ENCODE measurements at places on chromosomes 3 and 15.

DNA sequence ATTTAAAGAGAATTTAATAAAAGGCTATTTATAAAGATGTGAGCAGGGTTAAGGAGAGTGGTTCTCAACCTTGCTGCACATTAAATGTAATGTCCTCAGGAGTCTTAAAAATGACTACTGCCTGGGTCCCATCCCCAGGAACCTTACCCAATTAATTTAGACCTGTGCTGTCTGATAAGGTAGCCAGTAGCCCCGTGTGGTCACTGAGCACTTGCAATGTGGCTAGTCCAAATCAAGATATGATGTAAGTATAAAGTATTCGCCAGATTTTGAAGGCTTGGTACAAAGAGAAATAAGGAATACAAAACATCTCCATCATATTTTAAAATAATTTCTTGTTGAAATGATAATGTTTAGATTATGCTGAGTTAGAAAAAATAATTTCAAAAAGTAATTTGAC, 343.3 kb upstream of the PPP2R3A start:
- no peak for DNase-seq

- no peak for DNase-seq
These were observed 87.5 kb downstream of the LRRFIP2 start for GRCh38 chr3:37086918-37087317.

GRCh38 chr15:68681836-68682235, 103.0 kb downstream of the CORO2B start:
- DNase-seq: no peak

DNA sequence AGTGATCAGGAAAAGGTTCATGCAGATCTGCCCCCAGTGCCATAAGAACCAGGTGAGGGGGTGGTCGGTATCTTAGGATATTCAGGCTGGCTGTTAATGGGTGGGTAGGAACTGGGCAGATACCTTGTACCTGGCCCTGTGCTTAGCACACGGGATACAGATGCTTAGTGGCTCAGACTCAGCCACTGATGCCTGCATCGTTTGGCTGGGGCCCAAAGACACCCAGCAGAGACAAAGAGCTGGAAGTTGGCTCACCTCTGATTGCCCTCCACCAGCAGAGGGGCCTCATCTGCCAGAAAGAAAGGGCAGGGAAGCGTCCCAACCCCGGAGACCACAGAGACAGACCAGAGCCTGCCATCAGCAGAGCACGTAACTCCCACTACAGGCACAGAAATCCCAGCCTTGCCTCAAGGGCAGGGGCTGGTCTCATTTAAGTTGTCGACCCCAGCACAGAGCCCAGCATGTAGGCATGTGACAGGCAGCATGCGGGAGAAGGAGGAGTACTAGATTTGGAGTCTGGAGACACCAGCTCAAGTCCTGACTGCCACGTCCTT, 64.1 kb upstream of the SLC6A1 start:
- no peak for DNase-seq

GRCh38 chr15:90178468-90179435, 22.4 kb upstream of the SEMA4B start:
- DNase-seq: no peak

DNA sequence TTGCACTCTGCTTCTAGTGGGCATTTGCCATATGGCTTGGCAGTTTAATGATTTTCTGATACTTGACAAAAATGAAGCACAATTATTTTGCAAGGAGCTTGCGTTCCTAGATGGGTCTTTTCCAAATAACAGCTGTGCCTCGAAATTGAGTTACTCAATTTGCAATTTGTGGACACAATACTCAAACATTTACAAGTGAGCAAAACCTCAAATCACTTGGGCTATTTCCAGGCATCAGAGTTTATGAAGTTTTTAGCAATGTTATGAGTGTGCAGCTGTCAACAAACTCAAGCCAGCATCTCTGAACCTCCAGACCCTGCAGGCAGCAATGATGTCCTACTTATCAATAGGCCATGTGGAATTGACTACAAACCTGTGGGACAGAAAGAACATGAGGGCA, 41.3 kb downstream of the NMNAT3 start:
- DNase-seq: no peak

GRCh38 chr15:77569729-77570125, 63.0 kb downstream of the LINGO1 start:
- DNase-seq: no peak

- DNase-seq: no peak
These were observed 97.8 kb upstream of the IGSF10 start for GRCh38 chr3:151558661-151559060.

- peak; percentile 50 for DNase-seq
These were observed 116.0 kb downstream of the XXYLT1 start for GRCh38 chr3:195154793-195155535.

GRCh38 chr15:69595009-69595791, 142.6 kb downstream of the RPLP1 start:
- DNase-seq: no peak

GRCh38 chr3:190807719-190808375, 54.6 kb downstream of the GMNC start:
- DNase-seq: no peak

- no peak for DNase-seq
These were observed 893 bp upstream of the MTHFS start for GRCh38 chr15:79897701-79898113.

DNA sequence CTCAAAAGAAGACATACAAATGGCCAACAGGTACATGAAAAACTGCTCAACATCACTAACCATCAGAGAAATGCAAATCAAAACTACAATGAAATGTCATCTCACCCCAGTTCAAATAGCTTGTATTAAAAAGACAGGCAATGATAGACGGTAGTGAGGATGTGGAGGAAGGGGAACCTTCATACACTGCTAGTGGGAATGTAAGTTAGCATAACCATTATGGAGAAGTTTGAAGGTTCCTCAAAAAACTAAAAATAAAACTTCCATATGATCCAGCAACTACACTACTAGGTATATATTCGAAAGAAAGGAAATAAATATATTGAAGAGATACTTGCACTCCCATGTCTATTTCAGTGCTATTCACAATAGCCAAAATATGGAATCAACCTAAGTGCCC, 62.8 kb upstream of the PPARG start:
- DNase-seq: no peak

- DNase-seq: no peak
These were observed 183.6 kb upstream of the TLE3 start for GRCh38 chr15:70281261-70281810.

DNA sequence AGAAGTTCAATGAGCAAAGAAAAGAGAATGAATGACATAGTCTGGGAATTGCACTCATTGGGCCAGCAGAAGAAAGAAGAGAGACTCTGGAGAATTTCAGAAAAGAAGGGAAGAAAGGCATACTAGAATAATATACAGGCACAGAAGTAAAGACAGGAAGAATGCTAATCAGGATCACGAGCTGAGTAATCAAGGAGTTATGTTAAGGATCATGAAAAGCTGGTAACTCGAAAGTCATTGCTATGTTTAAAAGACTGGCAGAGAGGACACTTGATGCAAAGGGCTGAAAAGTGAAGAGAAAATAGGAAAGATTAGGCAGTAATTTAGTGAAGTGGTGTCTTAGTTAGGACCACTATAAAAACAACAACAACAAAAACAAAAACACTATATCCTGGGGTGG, 284.1 kb downstream of the ZBBX start:
- no peak for DNase-seq

- DNase-seq: no peak
These were observed 200.2 kb upstream of the GOLGA6L4 start for GRCh38 chr15:84035399-84035766.

GRCh38 chr15:60390871-60391501, 6.8 kb downstream of the ANXA2 start:
- no peak for DNase-seq

DNA sequence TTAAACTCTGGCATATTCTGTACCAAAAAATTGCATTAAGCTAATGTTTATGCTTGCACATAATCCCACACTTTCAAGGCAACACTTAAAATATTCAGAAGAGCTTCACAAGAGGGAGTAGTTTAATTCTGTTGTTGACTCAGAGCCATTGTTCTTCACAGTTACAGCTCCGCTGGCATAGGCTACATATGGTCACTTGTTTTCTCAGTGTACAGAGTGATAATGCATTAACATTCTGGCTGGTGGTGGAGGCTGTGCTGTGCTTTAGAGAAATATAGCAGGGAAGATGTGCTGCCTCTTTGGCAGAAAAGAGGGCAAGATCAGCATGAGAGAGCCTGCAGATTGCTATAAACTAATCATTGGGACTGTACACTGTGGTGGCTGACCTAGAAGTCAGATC, 13.3 kb downstream of the NLGN1 start:
- DNase-seq: no peak

- DNase-seq: no peak
These were observed 508.6 kb downstream of the FHIT start for GRCh38 chr3:60742606-60743145.

GRCh38 chr3:30518181-30518864, 88.1 kb upstream of the TGFBR2 start:
- no peak for DNase-seq

DNA sequence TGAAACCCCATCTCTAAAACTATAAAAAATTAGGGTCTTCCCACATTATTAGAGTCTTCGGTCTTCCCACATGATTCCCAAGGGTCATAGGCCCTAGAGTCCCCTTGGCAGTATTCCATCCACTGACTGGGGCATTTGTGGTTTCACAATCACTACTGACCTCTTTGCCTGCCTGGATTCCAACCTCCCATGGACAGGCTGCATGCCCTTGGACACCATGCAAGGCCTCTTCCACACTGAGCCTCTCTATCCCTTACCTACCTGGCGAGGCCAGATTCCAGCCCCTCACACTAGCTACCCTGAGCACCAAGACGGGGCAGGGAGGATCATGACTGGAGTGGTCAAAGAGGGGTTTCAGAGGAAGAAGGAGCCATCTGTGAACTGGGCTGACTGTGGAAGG, 64.4 kb downstream of the SRGAP3 start:
- no peak for DNase-seq

DNA sequence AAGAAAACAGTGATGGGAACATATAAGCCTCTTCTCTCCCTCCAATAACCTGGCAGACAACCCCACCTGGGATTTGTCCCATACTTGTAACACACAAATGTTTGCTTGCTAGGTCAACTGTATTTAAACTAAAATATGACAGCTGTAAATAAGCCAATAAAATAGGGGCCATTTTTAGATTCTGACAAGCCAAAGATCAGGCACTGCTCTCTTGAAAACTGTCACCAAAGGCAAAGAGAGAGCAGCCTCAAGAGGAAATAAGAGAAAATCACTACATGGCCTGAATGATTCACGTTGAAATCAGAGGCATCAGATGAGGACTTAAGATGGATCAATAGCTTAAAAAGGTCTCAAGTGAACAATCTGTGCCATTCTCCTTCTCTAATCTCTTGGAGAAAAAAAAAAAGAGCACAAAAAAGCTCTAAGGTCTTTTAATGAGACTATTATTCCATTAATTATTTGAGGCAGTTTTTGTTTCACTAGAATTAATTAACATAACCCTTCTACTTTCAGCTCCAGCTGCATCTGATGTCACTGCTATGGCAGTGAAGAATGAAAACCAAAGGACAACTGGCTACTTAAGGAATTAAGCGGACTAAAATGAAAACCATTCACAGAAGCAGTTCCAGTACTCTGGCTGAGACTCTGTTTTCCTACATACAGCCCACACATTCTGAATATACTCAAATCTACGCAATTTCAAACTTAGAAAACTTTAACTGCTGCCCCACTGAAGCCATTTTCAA, 19.0 kb downstream of the MYO5A start:
- no peak for DNase-seq

DNA sequence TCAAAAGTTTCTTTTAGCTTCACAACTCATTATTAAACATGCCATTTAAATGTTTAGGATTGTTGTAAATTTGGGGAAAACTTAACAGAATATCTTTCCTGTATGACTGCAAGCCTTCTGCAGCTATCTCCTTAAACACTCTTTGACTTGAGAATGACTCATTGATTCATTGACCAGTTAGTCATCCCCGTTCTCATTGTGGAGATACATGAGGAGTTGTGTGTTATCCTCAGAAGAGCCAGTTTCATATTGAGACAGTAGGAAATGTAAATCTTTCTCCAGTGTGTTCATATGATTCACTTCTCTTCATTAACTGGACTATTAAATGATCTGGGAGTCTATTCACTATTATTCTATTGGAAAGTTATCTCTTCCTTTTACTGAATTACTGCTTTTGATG, 83.0 kb downstream of the CRYGS start:
- no peak for DNase-seq

DNA sequence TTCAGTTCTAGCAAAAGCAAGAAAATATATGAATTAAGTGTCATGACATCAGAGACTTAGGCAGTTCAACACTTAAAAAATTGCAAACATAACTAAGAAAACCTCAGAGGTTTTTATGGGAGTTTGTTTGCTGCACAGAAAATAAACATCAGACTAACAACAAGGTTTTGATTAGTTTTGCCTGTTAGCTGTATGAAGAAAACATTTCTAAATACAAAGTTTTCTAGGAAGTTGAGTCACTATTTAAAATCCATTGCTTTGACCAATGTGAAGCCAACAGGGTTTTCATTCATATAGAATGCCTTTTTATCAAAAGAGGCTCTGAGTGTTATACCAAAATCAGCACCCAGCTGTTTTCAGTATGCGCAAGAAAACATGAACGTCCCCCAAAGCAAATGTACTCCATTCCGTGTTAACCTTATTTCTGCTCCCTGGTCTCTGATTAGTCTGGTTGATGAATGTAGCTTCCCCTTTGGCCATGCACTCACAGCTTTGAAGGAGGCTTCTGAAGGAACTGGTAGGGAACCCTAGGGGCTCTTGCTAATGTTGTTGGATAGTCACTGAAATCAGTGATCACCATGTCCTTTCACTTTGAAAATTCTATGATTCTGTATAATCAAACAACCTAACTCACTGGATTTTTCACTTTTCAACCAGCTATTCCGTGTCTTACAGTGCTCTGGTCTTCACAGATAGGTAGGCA, 89.6 kb upstream of the TSEN2 start:
- no peak for DNase-seq

- peak; percentile 11 for DNase-seq
These were observed 19.8 kb upstream of the PIGZ start for GRCh38 chr3:196988241-196989029.

- DNase-seq: no peak
These were observed 124.2 kb downstream of the SHQ1 start for GRCh38 chr3:72724070-72724469.

GRCh38 chr15:73568564-73569280, 64.5 kb downstream of the NPTN start:
- no peak for DNase-seq

- no peak for DNase-seq
These were observed 305.7 kb upstream of the ICE2 start for GRCh38 chr15:60784483-60785254.

DNA sequence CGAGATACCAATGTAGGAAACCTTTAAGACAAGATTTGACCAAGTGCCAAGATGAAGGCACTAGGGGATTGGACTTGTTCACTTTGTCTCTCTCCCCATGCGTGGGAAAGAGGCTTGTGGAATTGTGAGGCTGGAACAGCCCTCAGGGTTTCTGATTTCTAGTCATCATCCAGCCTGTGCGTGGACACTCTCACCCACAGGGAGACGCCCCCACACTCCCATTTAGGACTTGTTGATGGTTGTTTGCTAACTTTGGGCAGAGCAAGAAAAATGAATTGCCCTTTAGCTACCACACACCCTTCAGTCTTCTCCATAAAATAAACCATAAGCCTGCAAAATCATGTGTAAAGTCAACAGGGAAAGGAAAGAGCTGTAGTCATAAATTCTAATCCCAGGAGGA, 18.4 kb downstream of the ACKR2 start:
- DNase-seq: no peak
